M059J (cell line): ENCODE measurements at places on chromosomes 1 and 21. TPM values are rescaled to one million over a fixed set of nuclear protein-coding genes. Genes with fewer than 3 reads are reported as not detected.
A peak's percentile ranks its signal among the peaks of the same experiment; 100 is the strongest.

The PTGER3 gene
- 8.2 and 8.4 TPM in 2 replicates for total RNA-seq

The GPR161 gene
- 9.2 and 15.2 TPM in 2 replicates for total RNA-seq

The RIMS3 gene
- total RNA-seq: 0.64 and 1.6 TPM in 2 replicates

The KCNK1 gene
- total RNA-seq: 4.3 and 5.9 TPM in 2 replicates

The KCNA3 gene
- total RNA-seq: not detected in 2 replicates

The ECE1 gene
- total RNA-seq: 88.5 and 125 TPM in 2 replicates

DNA sequence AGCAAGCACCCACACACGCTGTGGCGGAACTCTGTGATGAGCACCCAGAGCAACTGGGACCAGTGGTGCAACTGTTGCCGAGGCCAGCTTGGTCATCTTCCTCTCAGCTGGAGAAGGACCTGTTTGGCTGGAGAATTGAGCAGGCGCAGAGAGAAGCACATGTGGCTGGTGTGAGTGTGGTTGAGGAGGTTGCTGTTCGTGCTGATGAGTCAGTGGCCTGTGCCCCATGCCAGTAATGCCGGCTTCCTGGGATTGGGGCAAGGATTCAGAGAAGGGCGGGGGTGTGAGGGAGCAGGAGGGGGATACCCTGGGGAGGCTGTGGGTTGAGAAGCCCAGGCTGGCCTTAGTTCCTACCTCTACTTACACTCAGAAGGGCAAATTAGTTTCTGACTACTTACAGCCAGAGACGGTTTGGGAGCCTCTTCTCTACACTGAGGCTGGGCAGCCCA, 57.5 kb upstream of the EPS8L3 start:
- peak; percentile 98 for DNase-seq

DNA sequence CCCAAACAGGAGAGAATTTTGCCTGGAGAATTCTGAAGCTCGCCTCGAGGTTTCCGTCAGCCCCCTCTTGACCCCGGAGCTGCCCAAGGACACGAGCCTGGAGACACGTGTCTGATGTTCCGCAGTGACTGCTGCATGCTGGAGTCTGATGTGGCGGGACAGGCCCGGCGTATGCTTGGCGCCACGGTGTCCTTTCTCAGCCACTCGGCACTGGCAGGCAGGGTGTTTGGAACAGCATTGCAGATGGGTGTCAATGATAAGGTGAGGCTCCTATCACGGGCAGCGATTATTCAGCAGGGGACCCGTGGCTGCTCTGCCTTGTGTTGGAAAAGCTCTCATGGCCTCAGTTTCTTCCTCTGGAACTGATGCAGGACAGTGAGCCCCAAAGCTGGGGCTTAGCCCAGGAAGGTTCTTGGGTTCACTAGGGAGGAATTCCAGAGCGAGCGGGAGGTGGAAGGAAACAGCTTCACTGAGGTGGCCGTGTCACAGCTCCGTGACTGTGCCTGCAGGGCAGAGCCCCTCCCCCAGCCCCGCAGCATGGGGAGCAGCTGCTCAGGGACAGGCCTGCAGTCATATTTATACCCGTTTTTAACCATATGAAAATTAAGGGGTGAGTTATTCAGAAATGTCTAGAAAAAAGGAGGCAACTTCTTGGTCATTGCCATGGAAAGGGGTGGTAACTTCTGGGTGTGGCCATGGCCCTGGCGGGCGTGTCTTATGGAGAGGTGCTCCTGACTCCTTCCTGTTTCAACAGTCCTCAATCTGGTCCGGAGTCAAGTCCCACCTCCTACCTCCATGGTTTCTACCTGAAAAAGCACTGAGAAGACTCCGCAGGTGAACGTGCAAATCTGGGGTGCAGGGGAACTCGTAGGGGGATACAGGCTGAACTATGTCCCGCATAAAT, 123.4 kb downstream of the SIK1 start:
- no peak for DNase-seq

DNA sequence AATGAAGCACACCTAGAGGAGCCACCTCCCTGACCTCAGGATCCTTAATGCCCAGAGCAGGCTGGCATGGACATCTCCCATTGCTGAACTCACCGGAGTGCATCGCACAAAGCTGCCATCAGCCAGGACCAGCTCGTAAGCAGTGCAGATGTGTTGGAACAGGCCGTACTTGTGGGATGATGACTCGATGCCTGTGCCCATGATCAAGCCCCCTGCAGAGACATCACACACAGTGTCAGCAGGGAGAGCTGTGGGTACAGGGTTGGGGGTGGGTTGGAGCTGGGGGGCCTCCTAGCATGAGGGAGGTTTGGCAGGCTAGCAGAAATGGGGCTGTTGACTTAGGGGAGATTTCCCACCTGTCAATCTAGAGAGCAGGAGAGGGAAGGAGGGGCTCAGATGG, 12.0 kb downstream of the DHCR24 start:
- DNase-seq: no peak

DNA sequence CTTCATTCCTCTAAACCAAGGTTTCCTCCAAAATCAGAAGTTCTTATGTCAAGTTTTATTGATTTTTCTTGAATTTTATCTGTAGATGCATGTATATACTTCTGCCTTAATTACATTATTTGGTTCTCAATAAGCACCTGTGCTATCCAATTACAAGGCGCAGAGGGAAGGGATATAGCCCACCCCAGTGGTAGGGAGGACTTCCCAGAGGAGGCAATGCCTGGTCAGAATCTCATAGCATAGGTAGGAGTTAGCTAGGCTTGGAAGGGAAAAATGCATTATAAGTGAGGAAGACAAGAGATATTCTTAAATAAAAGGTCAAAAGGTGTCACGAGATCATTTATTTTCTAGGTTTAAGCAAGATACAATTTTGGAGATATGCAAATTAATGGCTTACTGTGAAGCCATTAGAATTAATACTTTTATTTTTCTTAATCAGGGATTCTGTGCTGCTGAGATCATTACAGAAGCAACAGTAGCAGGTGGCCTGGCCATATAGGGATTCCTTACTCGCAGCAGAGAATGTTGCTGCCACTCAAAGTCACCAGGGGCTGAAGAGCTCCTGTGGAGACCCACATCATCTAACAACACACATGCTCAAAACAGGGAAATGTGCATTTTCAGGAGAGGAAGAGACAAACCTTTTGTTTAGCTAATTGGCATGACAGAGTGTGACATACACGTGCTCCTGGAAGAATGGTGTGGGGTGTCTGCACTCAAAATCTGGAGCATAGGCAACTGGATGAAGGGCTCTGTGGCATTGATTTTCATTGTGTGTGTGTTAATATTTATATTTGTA, 178.3 kb downstream of the ATG4C start:
- DNase-seq: no peak

- no peak for DNase-seq
These were observed 112.9 kb upstream of the F3 start for GRCh38 chr1:94654459-94654858.

DNA sequence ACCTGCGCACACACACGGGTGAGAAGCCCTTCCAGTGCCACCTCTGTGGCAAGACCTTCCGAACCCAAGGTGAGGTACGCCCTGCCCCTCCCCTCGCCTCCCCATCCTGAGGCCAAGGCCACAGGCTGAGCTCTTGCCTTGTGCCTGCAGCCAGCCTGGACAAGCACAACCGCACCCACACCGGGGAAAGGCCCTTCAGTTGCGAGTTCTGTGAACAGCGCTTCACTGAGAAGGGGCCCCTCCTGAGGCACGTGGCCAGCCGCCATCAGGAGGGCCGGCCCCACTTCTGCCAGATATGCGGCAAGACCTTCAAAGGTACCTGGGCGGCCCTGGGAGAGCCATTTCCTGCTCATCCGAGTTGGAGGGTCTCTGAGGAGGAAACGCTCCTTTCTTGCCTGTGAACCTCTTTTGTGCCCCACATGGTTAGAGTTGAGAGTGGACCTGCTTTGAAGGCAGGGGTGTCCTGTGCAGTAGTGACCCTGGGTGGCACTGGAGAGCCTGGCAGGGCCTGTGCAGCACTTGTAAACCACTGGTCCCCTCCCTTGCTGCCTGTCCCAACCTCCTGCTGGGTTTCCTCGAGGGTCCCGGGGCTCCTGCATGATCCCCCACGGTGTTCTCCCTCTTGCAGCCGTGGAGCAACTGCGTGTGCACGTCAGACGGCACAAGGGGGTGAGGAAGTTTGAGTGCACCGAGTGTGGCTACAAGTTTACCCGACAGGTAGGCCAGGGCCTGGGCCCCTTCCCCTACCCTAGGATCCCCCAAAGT, 8.5 kb downstream of the ZBTB48 start:
- DNase-seq: no peak

DNA sequence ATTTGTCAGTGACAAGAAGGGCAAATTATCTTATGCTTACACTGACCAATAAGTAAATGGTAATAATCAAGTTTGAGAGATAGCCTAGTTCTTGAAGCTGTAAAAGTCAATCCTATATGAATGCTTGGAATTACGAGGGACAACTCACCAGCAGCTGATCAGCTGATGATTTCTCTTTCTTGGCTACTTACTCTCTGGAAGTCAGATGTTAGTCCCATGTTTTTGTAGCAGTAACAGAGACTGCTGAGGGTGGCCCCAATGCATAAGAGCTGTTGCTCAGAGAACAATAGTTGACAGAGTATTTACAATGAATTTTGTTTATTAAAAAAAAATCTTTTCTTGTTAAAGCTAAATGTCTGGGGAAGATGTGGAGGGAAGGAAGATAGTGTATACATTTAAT, 39.3 kb downstream of the CD160 start:
- no peak for DNase-seq

DNA sequence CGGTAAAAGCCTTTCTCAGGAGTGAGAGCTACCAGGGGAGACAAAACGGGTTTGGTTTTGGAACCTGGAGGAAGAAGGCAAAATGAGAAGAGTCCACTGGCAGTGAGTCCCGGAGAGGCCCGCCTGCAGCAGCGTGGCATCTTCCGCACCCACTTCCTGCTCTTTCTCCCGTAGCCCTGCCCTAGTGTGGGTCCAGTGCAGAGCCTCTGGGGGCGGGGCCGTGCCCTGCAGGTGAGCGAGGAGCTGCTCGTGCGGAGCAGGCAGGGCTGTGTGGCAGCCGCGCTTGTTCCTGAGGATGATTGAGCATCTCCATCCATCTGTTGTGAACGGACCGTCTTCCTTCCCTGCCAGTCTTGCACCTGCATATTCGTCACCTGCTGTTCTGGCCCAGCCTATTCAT, 66.5 kb downstream of the PEX14 start:
- DNase-seq: no peak

DNA sequence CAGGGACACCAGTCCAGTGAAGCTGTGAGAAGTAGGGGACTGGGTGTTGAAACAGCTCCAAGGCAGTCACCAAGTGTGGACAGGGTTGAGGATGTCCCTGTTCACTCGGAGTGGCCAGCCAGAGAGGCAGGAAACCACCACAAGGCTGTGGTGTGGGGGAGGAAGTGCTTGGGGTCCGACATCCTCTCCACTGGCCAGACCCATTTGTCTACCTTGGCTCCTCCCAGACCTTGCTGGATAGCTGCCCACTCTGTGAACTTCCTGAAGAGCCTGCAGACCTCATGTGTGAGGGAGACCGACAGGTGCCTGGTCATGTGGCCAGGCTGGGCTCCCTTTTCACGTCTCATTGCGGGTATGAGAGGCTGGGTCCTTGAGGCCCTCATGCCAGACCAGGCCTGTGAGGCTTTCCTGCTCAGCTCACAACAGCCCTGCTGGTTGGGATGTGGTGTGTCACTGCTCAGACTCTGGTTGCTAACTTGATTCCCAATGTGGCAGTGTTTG, 21.8 kb downstream of the CYP4B1 start:
- no peak for DNase-seq

DNA sequence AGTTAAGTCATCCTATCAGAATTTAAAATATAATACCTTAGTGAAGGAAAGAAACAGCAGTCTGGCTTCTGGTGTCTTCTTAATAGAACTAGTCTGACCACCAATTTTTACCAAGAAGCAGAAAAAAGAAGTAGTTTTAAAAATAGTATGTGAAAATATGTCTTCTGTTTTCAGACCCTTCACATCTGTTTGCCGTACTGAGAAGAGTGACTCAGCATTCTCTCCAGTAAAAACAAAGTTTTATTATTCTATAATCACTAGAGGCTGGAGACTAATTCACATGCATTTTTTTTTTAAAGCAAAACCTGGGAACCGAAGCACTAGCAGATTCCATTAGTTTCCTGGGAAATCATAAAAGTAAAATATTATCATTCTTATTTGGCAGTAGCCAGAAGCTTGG, 163.8 kb downstream of the COL24A1 start:
- peak; percentile 22 for DNase-seq

GRCh38 chr21:41821756-41822431, 55.0 kb upstream of the RIPK4 start:
- DNase-seq: no peak

GRCh38 chr1:53385276-53386225, 57.7 kb upstream of the LRP8 start:
- peak; percentile 38 for DNase-seq

- no peak for DNase-seq
These were observed 59.4 kb upstream of the GNG4 start for GRCh38 chr1:235709018-235709417.

DNA sequence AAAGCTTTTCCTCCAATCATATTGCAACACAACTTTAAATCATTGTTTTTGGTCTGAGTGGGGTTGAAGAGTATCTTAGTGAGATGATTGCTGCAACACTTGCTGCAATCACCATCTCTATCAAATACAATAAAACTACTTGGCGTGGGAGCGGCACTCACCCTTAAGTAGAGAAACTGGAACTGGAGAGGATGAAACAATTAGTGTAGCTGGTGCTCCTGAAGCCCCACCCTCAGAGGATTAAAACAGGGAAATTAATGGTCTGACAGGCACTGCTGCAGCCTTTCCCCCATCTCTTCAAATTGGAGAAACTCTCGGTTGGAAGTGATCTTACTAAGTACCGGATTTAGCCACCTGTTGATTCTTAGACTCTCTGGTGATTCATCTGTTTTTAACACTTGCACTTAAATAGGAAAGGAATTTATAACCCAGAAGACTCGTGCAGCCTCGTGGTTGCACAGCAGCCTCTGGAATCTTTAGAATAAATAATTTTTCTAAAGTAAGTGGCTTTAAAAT, 80.5 kb upstream of the KIF26B start:
- DNase-seq: peak; percentile 31

GRCh38 chr1:53732912-53733317, 6.0 kb downstream of the GLIS1 start:
- DNase-seq: peak; percentile 94

DNA sequence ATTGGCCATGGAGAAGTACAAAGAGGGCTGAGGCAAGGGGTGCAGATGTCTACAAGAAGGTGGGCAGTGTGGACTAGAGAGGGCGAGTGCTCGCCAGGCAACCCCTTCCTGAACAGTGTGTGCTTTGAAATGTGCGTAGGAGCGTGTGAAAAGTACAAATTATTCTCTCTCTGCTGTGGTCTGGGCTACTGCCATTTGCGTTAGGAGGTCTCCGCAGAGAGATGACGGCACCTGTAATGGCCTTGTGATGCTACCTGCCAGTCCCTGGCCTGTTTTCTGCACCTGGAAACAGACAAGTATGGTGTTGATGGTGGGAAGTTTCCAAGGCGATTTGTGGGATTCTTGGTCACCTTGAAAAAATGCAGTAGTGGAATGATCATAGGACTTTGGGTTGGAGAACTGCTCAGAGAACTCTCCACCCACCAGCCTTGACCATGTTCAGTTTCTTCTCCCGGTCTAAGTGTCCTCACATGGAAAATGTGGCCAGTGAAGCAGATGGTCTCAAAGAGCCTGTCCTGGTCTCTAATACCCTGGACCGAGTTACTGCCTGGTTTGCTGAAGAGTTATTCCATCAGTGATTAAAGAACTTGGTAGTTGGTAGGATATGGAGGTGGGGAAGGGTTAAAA, 74.5 kb downstream of the MRPS6 start:
- DNase-seq: peak; percentile 49
